ENCODE measurements at places on chromosomes 5 and 9. TPM values are rescaled to one million over a fixed set of nuclear protein-coding genes. Genes with fewer than 3 reads are reported as not detected.
A peak's percentile ranks its signal among the peaks of the same experiment; 100 is the strongest.

- no peak for DNase-seq
Observed at GRCh38 chr5:96110300-96110699, 148.6 kb upstream of the ELL2 start.

DNA sequence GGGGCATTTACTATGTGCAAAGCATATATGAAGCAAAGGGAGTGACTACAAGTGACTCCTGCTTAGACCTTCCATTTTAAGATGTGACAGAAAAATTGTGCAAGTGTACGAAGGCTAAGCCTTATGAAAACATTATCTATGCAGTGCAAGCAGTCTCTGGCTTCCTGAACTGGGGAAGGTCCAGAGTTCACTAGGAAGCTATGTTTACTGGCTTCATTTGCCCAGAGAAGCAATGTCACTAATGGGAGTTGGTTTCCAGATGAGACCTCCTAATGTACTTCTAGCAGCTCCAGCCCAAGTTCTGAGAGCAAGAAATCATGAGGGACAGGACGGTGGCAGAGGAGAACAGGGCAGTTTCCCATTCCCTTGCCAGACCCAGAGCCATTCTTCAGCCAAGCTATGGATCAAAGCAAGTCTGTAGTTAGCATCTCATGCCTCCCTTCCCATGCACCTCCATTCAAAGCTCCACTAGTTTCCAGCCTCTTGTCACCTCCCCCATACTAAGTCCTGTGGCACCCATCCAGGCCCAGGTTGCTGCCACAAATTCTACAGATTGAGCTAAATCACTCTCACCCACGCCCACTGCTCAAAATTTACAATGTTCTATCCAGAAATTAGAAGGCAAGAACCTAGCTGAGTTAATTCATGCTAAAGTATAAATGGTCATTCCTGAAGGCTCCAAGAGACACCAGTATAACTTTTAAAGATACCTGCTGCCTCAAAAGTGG is 21.8 kb downstream of the MCTP1 start:
- no peak for DNase-seq

- no peak for DNase-seq
Observed at GRCh38 chr5:31382051-31382878, 149.6 kb downstream of the DROSHA start.

- no peak for DNase-seq
Observed at GRCh38 chr9:76087976-76088375, 197.5 kb downstream of the PCSK5 start.

DNA sequence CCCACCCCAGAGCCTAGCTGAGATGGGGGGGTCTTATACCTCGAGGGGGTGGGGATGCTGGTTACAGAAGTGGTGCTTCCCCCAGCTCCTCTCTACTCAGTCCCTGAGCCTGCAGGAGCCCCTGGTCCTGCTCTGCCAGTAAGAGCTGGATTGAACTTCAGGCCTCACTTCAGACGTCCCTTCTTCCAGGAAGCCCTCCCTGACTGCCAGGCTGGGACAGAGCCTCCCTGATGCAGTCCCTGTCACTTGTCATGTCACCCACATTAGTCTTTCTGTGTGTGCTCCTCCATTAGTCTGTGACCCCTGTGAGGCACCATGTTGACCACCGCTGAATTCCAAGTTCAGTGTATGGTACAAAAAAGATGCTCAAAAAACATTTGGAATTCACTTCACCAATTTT is 78.7 kb upstream of the ASS1 start:
- no peak for DNase-seq

DNA sequence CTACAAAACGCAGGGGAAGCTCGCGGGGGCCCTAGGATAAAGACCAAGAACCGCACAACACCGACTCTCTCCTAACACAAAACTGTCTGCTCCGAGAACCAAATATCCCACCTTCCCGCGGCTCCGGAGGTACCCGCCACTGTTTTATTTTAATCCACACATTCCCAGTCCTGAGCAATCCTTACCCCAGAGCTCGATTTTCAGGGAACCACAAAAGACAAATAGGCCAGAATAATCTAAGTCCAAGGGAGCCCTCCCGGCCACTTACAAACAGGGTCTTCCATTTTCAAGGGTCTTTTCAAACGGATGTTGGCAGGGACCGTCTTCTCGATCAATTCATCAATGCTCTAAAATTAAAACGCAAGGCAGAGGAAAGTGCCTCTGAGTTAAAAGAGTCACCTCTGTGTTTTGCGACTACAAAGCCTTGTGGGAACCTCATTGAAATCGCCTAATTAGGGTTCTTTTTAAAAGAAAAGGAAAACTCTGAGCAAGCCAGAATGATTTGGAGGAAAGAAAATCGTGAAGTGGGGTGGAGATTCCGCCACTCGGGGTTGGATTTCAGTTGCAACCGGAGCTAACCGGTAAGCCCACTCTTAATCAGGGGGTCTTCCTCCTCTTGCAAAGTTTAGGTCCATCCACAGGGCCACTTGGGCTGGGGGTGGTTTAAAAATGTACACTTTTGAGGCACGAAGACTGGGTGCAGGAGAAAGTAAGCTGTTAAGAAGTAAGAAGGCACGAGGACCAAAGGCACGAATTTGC is 1.0 kb downstream of the GLDC start:
- peak; percentile 17 for DNase-seq

GRCh38 chr5:17089690-17090089 is 127.7 kb upstream of the BASP1 start:
- DNase-seq = no peak

GRCh38 chr9:109771796-109772531 is 8.0 kb upstream of the PALM2AKAP2 start:
- no peak for DNase-seq

DNA sequence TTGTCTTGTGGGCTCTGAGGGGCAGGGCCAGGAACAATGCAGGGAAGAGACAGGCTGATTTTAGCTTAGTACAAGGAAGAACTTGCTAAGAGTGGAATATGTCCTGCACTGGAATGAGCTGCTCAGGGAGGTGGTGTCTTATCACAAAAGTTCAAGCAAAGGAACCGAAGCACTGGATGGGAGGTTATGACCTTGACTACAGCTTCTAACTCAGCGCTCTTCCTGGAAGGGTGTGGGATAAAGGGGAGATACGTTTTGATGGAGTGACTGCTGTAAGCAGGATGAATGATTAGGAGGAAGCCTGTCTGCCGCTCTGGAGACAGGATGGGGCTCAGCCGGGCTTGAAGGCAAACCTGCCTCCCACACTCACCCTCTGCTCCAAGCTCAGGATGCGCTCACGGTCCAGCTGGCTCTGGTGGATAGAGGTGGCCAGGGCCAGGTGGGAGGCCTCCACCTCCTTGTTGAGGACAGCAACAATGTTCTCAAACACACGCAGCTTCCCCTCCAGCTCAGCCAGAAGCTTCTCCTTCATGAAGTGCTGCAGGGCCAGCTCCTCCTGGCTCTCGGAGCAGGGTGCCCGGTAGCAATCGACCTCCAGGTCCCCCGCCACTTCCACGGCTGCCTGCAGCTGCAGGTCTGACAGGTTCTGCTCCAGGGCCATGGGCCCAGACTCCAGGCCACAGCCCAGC is 13.5 kb downstream of the TRAF1 start:
- no peak for DNase-seq

- DNase-seq = no peak
Observed at GRCh38 chr5:152869971-152870370, 464.9 kb upstream of the NMUR2 start.

GRCh38 chr9:87519461-87519860 is 21.8 kb downstream of the DAPK1 start:
- no peak for DNase-seq

The EIF4E1B gene
- total RNA-seq = not detected

The MYMK gene
- total RNA-seq = not detected

The STING1 gene
- 16.8 TPM for total RNA-seq

The SLC4A9 gene
- not detected for total RNA-seq

The GBGT1 gene
- total RNA-seq = not detected

The SPOCK1 gene
- total RNA-seq = 22.4 TPM

The S1PR3 gene
- total RNA-seq = 8.8 TPM

The GALNT12 gene
- 75.9 TPM for total RNA-seq
